ENCODE measurements at places on chromosomes 3 and 15.

DNA sequence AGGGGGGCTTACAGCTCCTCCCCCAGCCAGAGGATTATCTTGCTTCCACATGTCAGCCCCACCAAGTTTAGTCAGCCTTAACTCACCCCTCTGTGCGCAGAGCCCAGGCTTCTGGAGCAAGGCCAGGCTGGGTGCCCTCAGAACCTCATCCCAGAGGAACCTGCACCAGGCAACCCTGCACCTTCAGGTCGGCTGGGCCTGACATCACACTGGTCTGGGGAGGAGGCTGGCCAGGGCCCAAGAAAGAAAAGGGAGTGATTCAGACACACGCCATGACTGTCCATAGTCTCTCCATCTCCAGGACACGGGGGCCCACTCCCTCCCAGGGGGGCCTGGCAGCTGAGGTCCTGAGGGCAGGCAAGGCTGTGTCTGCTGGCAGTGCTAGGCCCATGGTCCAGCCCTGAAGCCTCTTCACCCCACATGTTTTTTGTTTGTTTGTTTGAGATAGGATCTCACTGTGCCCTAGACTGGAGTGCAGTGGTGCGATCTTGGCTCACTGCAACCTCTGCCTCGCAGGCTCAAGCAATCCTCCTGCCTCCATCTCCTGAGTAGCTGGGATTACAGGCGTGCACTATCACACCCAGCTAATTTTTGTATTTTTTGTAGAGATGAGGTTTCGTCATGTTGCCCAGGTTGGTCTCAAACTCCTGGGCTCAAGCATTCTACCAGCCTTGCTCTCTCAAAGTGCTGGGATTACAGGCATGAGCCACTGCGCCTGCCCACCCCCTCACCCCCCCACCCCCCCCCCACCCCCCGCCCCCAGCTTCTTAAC is 11.1 kb downstream of the TNK2 start:
- H3K27ac ChIP-seq: peak overlapping the region; percentile 82
- H3K27me3 ChIP-seq: no peaks in the 10 kb centered on the region
- no peak for DNase-seq

DNA sequence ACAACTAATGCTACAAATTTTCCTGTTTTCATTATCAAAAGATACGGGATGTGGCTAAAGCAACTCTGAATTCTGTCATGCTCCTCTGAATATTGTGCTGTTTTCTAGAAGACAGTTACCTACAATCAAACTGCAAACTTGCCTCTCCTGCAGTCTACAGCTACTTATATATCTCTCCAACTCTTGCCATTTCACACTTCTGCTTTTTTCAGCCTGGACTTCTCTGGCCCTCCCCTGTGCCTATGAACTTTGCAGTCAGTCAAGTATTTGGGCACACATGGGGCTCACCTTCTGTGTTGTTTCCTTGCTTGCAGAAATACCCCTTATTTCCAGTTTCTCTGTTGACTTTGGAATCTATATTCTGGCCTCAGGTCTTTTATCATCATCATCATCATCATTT is 575.6 kb downstream of the GRM7 start:
- no peak for DNase-seq
- H3K4me1 ChIP-seq: no peaks in the 10 kb centered on the region
- no peaks in the 10 kb centered on the region for H3K36me3 ChIP-seq
- no peaks in the 10 kb centered on the region for H3K27me3 ChIP-seq
- H3K4me3 ChIP-seq: no peak overlapping the region

- peak overlapping the region; percentile 12 for H3K27ac ChIP-seq
- H3K27me3 ChIP-seq: no peaks in the 10 kb centered on the region
- no peaks in the 10 kb centered on the region for H3K36me3 ChIP-seq
- DNase-seq: peak; percentile 61
- no peak overlapping the region for H3K4me3 ChIP-seq
Observed at GRCh38 chr15:85412956-85413854, 32.8 kb downstream of the AKAP13 start.

DNA sequence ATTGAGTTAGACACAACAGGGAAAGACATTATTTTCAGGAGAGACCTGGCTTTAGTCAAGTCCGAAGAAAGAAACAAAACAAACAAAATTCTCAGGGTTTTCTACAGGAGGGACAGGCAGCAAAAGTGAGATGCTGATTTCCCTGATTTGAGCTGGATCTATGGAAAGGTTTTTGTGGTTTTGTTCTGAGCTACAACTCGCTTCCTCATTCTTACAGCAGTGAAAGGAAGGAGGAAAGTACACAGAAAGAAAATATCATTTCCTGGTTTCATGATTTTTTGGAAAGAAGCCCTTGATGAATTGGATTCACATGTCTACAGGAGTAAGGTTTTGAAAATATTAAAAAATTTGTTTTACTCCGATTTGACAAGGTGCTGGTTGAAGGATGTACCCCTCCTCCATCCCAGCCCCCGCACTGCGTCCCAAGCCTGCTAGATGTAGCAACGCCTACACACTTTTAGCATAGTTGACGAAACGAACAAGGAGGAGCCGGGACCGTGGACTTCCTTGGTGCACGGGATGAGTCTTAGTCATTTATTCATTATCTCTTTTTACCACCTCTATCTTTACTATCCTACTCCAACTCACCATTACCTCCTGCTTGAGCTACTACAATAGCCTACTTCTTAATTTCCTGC is 10.8 kb downstream of the PRICKLE2 start:
- peak overlapping the region; percentile 68 for H3K27ac ChIP-seq
- peaks cover 78% of the 10 kb centered on the region for H3K4me1 ChIP-seq
- no peaks in the 10 kb centered on the region for H3K27me3 ChIP-seq
- no peaks in the 10 kb centered on the region for H3K36me3 ChIP-seq
- DNase-seq: no peak

- no peaks in the 10 kb centered on the region for H3K36me3 ChIP-seq
- H3K4me3 ChIP-seq: no peak overlapping the region
- peaks cover 7% of the 10 kb centered on the region for H3K4me1 ChIP-seq
- DNase-seq: no peak
- H3K27ac ChIP-seq: no peak overlapping the region
Observed at GRCh38 chr3:171755015-171755589, 55.2 kb downstream of the PLD1 start.

- no peak overlapping the region for H3K4me3 ChIP-seq
- H3K27ac ChIP-seq: no peak overlapping the region
- H3K4me1 ChIP-seq: no peaks in the 10 kb centered on the region
- no peak for DNase-seq
Observed at GRCh38 chr15:93825682-93826081, 405.7 kb upstream of the MCTP2 start.

GRCh38 chr3:28936154-28936553 is 344.7 kb upstream of the RBMS3 start:
- no peaks in the 10 kb centered on the region for H3K36me3 ChIP-seq
- peaks cover 10% of the 10 kb centered on the region for H3K4me1 ChIP-seq
- no peak for DNase-seq
- no peaks in the 10 kb centered on the region for H3K27me3 ChIP-seq
- H3K4me3 ChIP-seq: no peak overlapping the region
- no peak overlapping the region for H3K27ac ChIP-seq

DNA sequence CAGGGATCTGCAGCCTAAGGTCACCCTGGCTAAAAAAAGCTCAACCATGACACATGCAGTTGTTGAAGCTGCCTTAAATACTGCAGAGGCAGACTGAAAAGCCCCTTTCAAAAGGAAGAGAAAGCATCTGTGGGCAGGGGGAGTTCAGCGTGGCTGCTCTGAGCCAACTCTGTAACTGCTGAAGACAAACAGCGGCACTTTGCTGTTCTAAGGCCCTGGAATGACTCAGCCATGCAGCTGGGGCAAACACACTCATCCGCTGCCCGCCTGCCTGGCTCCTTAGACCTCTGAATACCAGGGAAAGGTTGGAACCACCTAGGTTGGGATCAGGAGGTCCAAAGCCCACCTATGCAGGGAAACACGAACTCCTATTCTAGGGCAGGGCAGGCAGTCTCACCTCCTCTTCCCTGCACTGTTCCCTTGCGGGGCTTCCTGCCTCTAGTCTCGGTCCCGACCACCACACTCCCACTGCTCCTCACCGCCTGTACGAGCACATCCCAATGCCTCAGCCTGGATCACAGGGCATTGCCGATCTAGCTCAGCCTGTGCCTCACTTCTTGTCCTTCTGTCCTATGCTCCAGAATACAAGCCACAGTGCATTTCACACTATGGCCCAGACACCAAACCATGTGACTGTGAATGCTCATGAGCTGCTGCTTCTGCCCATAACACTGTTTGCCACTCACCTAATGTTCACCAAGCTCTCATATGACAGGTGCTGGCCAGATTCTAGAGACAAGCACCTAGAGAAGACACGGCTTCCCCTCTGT is 6.6 kb upstream of the MUSTN1 start:
- peaks cover 43% of the 10 kb centered on the region for H3K4me1 ChIP-seq
- no peak overlapping the region for H3K27ac ChIP-seq
- no peak for DNase-seq
- no peak overlapping the region for H3K4me3 ChIP-seq
- no peaks in the 10 kb centered on the region for H3K27me3 ChIP-seq
- peaks cover 72% of the 10 kb centered on the region for H3K36me3 ChIP-seq

- no peaks in the 10 kb centered on the region for H3K36me3 ChIP-seq
- H3K27ac ChIP-seq: peak overlapping the region; percentile 54
Observed at GRCh38 chr15:99409097-99409473, 156.7 kb upstream of the MEF2A start.

DNA sequence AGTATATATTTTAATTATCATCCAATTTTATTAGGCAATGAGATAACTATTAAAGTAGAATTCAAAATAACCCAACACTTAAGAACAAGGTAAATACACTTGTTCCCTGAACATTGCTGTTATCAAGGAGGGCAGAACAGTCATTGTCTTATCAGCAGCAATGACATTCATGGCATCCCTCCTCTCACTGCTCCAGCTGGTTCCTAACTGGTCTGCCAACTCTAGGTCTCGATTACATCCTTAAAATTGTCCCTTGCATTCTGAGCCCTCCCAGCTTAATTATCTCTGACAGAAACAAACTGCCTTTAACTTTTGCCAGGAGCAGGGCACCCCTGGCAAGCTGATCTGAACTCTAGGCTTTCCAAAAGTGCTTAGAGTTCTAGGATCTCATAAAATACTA is 14.0 kb upstream of the DYNC1LI1 start:
- no peaks in the 10 kb centered on the region for H3K4me1 ChIP-seq
- H3K27me3 ChIP-seq: no peaks in the 10 kb centered on the region
- H3K27ac ChIP-seq: no peak overlapping the region
- DNase-seq: no peak

DNA sequence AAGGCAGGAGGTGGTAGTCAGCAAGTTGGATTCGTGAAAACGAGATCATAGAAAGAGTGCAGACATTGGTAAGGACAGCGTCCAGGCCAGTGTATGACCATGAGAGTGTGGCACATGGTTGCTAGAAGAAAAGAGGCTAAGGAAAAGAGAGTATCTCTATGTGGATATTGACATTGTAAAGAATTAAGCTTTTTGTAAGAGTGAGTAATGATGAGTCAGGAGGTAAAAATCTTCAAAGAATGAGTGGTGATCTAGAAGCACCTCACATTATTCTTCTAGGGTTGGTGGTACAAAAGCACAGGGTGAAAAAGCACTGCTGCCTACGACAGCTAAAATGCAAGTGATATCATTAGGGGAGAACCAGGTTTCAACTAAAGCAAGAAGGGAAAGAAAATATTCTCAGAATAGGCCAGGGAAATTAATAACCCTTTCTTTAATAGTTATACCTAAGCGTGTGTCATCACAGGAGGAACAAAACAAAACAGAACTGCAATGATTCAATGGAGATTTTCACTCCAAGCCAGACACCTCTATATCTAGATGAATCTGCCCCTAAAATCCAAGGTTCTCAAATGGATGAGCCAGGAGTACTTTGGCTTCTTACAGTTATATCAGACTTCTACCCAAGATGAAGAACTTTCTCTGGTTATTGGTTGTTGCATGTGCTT is 884.7 kb downstream of the NAALADL2 start:
- no peak for DNase-seq
- H3K27ac ChIP-seq: no peak overlapping the region
- no peak overlapping the region for H3K4me3 ChIP-seq
- H3K36me3 ChIP-seq: no peaks in the 10 kb centered on the region

DNA sequence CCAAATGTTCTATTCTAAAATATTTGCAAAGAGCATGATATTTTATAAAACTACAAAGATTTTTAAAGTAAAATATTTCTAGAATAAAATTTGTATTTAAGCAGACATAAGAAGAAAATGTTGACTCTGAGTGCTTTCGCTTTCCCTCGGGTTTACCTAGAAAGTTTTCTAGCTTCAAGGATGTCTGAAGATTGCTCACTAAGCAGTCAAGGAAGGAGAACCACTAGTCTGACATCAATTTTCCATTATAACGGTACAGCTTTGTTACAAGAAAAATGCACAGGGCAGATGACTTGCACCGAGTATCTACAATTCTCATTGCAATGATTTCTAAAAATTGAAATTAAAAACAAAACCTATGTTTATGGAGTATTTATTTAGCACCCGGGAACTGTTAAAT is 14.2 kb downstream of the GPR15 start:
- DNase-seq: no peak
- no peaks in the 10 kb centered on the region for H3K4me1 ChIP-seq
- no peaks in the 10 kb centered on the region for H3K36me3 ChIP-seq
- H3K4me3 ChIP-seq: no peak overlapping the region
- no peak overlapping the region for H3K27ac ChIP-seq

- H3K4me1 ChIP-seq: no peaks in the 10 kb centered on the region
- no peak for DNase-seq
Observed at GRCh38 chr3:132773071-132773619, 50.9 kb upstream of the NPHP3 start.

- no peaks in the 10 kb centered on the region for H3K4me1 ChIP-seq
- no peak overlapping the region for H3K27ac ChIP-seq
- H3K36me3 ChIP-seq: no peaks in the 10 kb centered on the region
Observed at GRCh38 chr3:162348912-162349311, 852.3 kb downstream of the OTOL1 start.

DNA sequence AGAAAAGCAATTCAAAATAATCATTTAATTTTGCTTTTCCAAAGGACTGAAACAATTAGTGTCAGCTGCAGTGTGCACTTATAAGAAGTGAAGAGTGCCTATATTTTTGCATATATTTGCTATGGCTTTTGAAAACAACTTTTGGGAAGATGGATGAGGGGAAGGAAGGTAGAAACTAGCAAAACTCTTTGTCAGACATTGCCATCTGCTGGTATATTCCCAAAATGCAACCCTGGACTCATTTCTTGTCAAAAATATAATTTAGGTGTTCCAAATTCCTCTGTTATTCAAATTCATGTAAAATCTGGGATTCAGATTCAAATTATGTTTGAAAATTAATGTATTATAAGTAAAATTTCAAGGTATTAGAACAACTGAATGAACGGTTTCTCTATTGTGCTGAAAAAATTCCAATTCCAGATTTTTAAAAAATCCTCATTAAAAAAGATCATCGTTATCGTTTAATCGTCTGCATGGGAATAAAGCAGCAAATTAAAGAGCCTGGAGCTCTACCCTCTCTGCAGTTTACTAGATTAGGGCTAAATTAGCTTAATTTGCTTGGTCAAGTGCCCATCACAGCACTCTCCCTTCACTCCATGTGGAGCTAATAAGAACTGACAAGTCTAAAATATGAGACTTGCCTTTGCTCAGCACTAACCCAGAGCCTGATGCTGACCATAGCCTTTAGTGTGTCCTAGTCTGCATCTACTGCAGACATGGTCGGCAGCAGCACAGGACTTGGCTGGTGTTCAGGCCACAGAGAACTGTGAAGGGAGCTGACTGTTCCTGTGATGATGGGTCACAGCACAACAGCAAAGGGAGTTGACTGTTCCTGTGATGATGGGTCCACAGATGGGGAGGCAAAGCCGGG is 67.9 kb upstream of the MITF start:
- no peaks in the 10 kb centered on the region for H3K36me3 ChIP-seq
- no peaks in the 10 kb centered on the region for H3K4me1 ChIP-seq
- H3K4me3 ChIP-seq: no peak overlapping the region
- H3K27ac ChIP-seq: no peak overlapping the region
- no peaks in the 10 kb centered on the region for H3K27me3 ChIP-seq
